Testis (tissue), 5 donors: ENCODE measurements at places on chromosomes 4 and X. TPM values are rescaled to one million over a fixed set of nuclear protein-coding genes. Genes with fewer than 3 reads are reported as not detected.

Gene MTTP
- 15.4 TPM for total RNA-seq

Gene MTNR1A
- 1.5 TPM for total RNA-seq

Gene FRG2
- total RNA-seq: 0.24 TPM

Gene UGT2A1
- total RNA-seq: not detected

Gene PLK4
- total RNA-seq: 22.2 TPM

Gene PPP1R2C
- 20.1 TPM for total RNA-seq

Gene RASL11B
- 16.7 TPM for total RNA-seq

Gene ZIC3
- total RNA-seq: 1.5 TPM

Gene SSX3
- 26.1 TPM for total RNA-seq

Gene PAGE2B
- 50.8 TPM for total RNA-seq

DNA sequence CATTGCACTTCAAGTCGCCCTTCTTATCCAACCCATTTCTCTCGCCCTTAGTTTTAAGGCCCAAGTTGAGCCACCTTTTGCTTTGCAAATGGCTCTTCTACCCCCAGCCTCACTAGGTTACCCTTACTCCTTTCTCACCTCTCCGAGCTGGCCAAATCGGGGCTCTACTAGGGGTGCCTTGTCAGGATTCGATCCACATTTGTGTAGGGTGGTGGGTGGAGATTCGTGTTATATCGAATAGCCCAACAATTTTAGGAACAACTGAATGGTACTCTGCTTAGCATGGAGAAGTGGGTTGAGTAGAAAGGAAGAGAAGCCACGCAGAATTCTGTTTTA, 3.5 kb downstream of the SLIT2 start:
- H3K36me3 ChIP-seq: no peaks in the 10 kb centered on the region
- H3K27ac ChIP-seq: no peak overlapping the region

- H3K4me3 ChIP-seq: no peak overlapping the region
- H3K27ac ChIP-seq: no peak overlapping the region
- no peaks in the 10 kb centered on the region for H3K36me3 ChIP-seq
- no peaks in the 10 kb centered on the region for H3K4me1 ChIP-seq
- DNase-seq: peak; percentile 38
- H3K27me3 ChIP-seq: no peaks in the 10 kb centered on the region
Measured at GRCh38 chr4:170374770-170375169, 285.0 kb upstream of the AADAT start.

DNA sequence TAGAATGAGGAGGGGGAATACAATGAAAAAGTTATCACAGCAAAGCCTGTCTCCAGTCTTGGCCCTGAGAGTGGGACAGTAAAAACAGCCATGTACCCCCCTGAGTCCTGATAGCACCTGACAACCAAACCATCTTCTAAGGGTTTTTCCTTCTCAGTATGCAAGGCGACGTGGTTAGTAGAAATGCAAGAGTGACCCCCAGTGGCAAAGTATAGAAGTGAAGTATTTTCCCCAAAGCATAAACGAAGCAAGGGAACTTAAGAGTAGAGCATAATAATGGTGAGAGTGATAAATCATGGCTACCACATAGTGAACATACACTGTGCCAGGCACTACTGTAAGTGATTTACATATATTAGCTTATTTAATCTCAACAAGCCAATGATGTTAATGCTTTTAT, 52.8 kb downstream of the FAM47C start:
- no peaks in the 10 kb centered on the region for H3K36me3 ChIP-seq
- no peaks in the 10 kb centered on the region for H3K4me1 ChIP-seq
- no peak overlapping the region for H3K4me3 ChIP-seq
- no peak for DNase-seq
- H3K27me3 ChIP-seq: no peaks in the 10 kb centered on the region

GRCh38 chrX:84475596-84475995, 26.7 kb downstream of the HDX start:
- H3K4me3 ChIP-seq: no peak overlapping the region
- no peaks in the 10 kb centered on the region for H3K27me3 ChIP-seq
- H3K36me3 ChIP-seq: no peaks in the 10 kb centered on the region
- no peak overlapping the region for H3K27ac ChIP-seq

DNA sequence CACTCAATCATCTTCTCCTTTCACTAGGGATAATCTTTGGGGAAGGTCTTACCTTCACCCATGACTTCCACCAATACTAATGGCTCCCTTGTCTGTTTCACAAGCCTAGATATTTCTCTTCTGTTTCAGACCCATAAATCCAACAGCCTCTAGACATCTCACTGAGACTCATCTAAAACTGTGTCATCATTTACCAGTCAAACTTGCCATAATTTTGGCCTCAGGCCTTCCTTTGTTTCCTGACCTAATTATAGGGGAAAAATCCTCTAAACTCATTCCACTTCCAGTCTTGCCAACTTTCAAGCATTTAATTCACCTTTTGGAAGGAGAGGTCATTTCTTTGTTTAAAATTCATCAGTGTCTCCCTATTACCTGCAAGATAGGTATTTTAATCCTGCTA, 181.0 kb upstream of the CNKSR2 start:
- no peaks in the 10 kb centered on the region for H3K27me3 ChIP-seq
- no peaks in the 10 kb centered on the region for H3K4me1 ChIP-seq
- no peaks in the 10 kb centered on the region for H3K36me3 ChIP-seq
- no peak overlapping the region for H3K4me3 ChIP-seq
- no peak overlapping the region for H3K27ac ChIP-seq

GRCh38 chr4:39825741-39826231, 127.8 kb downstream of the UBE2K start:
- H3K4me1 ChIP-seq: no peaks in the 10 kb centered on the region
- H3K36me3 ChIP-seq: no peaks in the 10 kb centered on the region
- no peak overlapping the region for H3K27ac ChIP-seq
- H3K4me3 ChIP-seq: no peak overlapping the region
- H3K27me3 ChIP-seq: no peaks in the 10 kb centered on the region

DNA sequence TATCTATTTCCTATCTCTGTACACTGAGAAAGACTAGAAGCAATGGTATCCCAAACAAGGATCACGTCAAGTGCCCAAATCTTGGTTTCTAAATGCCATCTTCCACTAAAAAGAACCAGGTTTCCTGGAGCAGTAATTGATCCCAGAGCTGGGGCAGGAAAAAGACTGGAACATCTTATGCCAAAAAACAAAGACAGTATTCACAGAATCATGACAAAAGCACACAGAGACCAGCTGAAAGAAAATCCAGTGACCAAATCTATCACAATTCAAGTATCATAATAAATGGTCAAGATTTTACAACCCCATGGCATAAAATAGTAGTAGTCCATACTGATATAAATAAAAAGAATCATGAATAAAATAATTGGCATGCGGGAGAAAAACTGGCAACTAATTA, 44.9 kb downstream of the CENPC start:
- H3K4me1 ChIP-seq: no peaks in the 10 kb centered on the region
- H3K27me3 ChIP-seq: no peaks in the 10 kb centered on the region
- H3K27ac ChIP-seq: no peak overlapping the region

GRCh38 chr4:176436293-176436973, 116.7 kb downstream of the SPCS3 start:
- no peaks in the 10 kb centered on the region for H3K27me3 ChIP-seq
- H3K36me3 ChIP-seq: no peaks in the 10 kb centered on the region
- DNase-seq: no peak
- H3K4me1 ChIP-seq: no peaks in the 10 kb centered on the region

DNA sequence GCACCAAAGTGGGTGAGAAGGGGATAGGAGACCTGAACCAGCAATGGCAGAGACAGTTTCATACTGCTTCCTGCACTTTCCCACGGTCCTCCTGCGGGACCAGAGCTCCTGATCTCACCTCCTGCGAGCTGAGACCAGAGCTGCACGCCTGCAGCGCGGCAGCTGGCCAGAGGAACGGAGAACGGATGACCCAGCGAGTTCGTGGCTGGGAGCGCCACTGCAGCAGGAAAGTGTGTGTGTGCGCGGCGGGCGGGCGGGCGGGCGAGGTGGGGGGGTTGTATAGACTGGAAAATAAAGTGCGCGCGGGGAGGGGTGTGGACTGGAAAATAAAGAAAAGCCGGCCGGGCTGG, 16.5 kb downstream of the MCF2 start:
- DNase-seq: peak; percentile 26
- no peaks in the 10 kb centered on the region for H3K36me3 ChIP-seq
- no peak overlapping the region for H3K27ac ChIP-seq
- no peak overlapping the region for H3K4me3 ChIP-seq
- no peaks in the 10 kb centered on the region for H3K27me3 ChIP-seq

DNA sequence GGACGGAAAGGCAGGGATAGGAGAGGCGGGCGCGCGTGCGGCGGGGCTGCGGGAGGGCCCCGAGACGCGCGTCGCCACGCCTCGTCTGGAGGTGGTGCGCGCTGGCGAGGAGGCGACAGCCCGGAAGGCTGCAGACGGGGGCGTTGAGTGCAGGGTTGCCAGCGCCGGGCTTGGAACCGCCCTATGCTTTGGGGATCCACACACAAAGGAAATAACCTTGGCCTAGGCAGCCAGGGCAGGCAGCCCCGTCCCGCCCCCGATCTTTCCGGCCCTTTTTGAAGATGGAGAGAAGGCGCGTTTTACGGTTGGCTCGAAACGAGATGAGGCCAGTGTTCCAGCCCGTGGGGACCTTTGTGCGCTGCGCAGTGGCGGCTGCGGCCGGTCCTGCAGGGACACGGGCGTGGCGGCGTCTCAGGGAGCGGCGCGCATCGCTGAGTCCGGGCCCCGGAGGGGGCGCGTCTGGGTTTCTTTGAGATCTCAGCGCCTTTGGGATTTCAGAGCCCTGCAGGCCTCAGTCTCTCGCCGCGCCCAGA, 50.8 kb upstream of the TRIM2 start:
- no peak overlapping the region for H3K27ac ChIP-seq
- peak overlapping the region; percentile 60 for H3K4me3 ChIP-seq
- peaks cover 7% of the 10 kb centered on the region for H3K4me1 ChIP-seq
- H3K27me3 ChIP-seq: no peaks in the 10 kb centered on the region

DNA sequence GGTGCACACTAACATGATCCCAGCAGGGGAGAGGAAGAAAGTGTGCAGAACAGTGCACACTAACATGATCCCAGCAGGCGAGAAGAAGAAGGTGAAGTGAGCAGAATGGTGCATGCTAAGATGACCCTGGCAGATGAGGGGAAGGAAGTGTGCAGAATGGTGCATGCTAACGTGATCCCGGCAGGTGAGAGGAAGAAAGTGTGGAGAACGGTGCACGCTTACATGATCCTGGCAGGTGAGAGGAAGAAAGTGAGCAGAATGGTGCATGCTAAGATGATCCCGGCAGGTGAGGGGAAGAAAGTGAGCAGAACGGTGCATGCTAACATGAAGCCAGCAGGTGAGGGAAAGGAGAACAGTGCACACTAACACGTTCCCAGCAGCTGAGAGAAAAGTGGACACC, 83.7 kb downstream of the ACOX3 start:
- no peak overlapping the region for H3K4me3 ChIP-seq
- no peaks in the 10 kb centered on the region for H3K27me3 ChIP-seq
- no peak overlapping the region for H3K27ac ChIP-seq
- DNase-seq: no peak
- peaks cover 16% of the 10 kb centered on the region for H3K4me1 ChIP-seq

DNA sequence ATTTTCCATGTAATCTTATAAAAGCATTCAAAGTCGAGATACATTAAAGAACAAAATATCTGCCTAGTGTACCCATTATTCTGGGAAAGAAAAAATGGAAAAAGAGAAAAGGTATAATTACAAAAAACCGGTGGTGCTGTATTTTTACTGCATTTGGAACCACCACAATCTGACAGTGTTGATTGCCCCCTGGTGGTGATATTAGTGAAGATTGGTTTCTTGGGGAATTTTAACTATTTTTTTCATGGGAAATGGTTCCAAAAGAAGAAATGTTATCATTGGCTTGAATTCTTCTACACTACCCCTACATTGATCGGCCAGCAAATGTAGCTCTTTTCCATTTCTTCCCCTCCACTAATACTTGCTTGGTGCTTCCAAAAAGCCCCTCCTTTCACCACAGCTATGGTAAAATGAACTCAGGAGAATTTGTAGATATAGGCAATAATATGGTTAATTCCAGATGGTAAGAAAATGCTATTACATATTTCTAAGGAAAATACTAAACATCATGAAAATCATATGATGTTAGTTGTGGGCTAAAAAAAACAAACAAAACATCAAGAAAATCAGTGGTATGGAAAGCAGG, 50.0 kb downstream of the COX18 start:
- H3K36me3 ChIP-seq: no peaks in the 10 kb centered on the region
- no peak overlapping the region for H3K4me3 ChIP-seq
- no peak overlapping the region for H3K27ac ChIP-seq
- no peaks in the 10 kb centered on the region for H3K4me1 ChIP-seq
- H3K27me3 ChIP-seq: no peaks in the 10 kb centered on the region
- DNase-seq: peak; percentile 27

DNA sequence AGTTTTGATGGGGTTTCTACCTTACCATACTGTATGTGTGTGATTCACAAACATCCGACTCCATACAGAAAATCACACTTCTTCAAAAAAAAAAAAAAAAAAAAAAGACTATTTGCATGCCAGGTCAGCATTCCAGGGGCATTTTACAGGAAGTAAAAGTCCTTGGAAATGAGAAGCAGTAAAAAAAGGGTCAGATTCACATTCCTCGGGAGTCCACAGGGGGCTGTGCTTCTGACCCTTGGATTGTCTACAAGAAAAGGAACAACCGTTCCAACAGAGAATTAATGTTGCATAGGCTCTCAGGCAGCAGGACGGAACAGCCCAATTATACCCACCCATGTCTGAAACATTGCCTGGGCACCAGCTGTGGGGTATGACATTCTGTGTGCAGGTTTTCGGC, 290.3 kb downstream of the LDB2 start:
- H3K36me3 ChIP-seq: no peaks in the 10 kb centered on the region
- DNase-seq: peak; percentile 27
- H3K4me1 ChIP-seq: peaks cover 19% of the 10 kb centered on the region
- no peaks in the 10 kb centered on the region for H3K27me3 ChIP-seq

DNA sequence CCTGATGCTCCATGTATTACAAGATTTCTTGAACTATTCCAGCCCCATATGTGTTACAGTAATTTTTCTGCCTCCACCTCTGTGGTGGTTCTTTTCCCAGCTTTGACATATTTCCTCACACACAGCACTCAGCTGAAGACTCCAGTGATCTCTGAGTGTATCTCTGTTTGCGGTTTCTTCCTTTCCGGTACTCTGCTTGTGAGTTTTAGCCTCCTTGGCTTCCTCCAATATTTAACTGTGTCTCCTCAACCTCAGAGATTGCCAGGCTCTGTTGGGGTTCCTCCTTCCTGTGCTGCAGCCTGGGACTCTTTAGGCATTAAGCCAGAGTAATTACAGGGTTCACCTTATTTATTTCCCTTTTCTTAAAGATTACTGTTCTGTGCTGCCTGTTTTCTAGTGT, 73.2 kb downstream of the NFKB1 start:
- no peak overlapping the region for H3K27ac ChIP-seq
- H3K4me1 ChIP-seq: no peaks in the 10 kb centered on the region
- DNase-seq: no peak
- no peak overlapping the region for H3K4me3 ChIP-seq
- H3K27me3 ChIP-seq: no peaks in the 10 kb centered on the region

DNA sequence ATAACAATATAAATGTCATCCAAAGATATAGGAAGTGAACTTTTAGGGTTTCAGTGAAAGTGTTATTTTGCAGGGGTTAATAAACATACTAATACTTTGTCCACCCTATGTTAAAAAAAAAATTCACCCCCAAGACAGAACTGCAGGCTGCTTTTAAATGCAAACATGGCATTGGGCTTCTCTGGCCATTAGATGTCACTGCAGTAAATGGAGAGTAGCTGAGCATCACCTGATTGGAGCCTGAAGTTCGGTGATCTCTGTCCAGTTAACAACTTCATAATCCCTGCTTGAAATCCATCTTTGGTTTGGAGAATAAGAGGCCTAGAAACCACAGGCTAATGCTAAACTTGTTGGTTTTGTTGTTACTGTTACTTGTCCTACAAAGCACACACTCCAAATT, 18.7 kb downstream of the SLC25A43 start:
- no peak for DNase-seq
- no peak overlapping the region for H3K4me3 ChIP-seq
- no peak overlapping the region for H3K27ac ChIP-seq
- no peaks in the 10 kb centered on the region for H3K27me3 ChIP-seq
- no peaks in the 10 kb centered on the region for H3K4me1 ChIP-seq
